Omental fat pad (tissue), 4 donors: ENCODE measurements at places on chromosomes 7 and 10.

DNA sequence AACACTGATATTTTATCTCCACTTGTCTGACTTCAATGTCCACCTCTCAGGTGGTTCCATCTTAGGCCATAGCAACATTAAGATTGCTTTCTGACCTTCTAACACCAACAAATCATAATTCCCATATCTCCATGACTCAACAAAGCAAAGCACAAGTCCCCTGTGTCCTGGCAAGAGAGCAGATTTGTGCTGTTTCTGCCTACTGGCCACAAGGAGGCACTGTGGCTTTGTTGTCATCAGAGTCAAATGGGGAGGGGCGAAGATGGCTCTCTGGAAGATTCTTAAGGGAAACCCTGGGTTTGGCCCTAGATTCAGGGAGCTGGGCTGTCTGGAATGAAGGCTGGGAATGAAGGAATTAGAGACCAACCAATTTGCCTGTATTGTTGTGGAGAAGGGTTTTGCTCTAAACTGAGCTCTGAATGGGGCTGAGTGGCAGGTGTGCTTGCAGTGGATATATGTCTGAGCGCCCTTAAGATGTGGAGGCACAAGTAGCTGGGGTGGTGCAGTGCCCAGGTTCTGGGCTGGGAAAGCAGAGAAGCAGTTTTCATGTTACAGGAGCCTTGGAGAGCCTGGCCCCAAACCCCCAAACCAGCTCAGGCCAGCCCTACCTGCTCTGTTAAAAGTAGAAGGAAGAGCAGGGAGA is 154.8 kb upstream of the PRSS58 start:
- DNase-seq, result no peak

GRCh38 chr10:49739426-49739825 is 22.7 kb downstream of the OGDHL start:
- no peak for DNase-seq

- no peak for DNase-seq
Observed at GRCh38 chr7:20021066-20021465, 196.1 kb downstream of the MACC1 start.

GRCh38 chr7:157874870-157875229 is 538.0 kb downstream of the DNAJB6 start:
- no peak for DNase-seq

- DNase-seq, result no peak
Observed at GRCh38 chr7:4682621-4683042, 537 bp downstream of the FOXK1 start.

DNA sequence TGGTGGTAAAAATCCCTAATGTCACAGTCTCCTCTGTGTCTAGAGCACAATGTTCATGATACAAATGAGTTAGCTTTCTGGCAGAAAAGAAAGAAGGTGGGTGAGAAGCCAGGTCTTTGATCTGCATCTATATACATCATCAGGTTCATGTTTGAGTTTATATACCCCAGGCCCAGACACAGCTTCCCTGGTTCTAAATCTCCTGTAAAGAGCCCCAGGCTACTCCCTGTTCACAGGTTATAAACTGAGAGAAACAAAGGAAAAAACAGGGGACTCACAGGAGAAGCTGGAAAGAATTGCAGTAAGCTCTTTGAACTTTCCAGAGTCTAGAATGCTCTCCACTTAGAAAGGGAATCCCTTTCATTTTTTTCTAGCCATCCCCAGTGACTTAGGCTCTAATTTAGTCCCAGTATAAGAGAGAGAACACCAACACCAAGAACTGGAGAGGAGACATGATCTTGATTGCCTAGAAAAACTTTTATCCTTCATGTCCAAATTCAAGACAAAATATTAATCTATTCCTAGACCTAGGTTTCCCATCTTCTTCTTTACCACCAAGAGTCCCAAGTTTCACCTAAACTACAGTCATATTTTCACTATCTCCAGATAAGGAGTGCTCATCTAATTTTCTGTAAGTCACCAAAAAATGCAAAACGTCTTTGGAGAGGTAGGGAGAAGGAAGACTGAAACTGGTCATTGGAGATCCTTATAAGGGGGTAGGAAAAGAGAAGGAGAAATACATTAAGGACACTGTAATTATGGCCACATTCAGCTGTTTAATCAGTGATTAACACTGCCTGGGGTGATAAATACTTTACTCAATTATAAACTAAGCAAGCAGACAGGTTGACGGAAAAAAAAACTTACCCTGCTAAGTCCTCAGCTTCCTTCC is 469 bp downstream of the MSS51 start:
- DNase-seq, result no peak

- no peak for DNase-seq
Observed at GRCh38 chr10:116815641-116816415, 33.5 kb upstream of the ENO4 start.

DNA sequence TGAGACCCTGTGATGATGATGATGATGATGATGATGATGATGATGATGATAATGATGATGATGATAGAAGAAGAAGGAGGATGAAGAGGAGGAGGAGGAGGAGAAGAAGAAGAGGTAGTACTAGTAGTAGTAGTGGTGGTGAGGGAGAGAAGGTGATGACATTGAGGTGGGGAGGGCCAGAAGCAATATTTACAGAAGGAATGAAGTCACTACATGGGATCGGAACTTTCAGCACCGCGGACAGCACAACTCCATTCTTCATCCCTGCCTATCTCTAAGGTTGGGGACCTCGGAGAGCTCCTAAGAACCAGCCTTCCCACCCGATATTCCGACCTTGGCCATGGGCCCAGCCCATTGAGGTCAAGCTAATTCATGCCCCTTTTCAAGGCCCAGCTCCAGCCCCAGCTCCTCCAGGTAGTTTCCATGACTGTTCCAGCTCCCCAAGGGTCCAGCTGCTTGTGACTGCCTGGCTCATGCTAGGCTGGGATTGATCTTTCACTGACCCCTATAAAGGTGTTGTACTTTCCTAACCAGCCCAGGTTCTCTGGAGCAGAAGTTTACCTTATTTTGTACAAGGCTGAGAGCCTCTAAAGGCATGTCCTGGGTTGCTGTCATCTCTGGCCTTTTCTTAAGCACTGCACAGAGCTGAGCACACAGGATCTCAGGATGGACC is 10.3 kb downstream of the CRHR2 start:
- DNase-seq, result no peak

GRCh38 chr7:159310457-159311171 is 165.9 kb upstream of the VIPR2 start:
- DNase-seq, result no peak

- DNase-seq, result no peak
Observed at GRCh38 chr10:48470893-48471805, 133.7 kb downstream of the ARHGAP22 start.

DNA sequence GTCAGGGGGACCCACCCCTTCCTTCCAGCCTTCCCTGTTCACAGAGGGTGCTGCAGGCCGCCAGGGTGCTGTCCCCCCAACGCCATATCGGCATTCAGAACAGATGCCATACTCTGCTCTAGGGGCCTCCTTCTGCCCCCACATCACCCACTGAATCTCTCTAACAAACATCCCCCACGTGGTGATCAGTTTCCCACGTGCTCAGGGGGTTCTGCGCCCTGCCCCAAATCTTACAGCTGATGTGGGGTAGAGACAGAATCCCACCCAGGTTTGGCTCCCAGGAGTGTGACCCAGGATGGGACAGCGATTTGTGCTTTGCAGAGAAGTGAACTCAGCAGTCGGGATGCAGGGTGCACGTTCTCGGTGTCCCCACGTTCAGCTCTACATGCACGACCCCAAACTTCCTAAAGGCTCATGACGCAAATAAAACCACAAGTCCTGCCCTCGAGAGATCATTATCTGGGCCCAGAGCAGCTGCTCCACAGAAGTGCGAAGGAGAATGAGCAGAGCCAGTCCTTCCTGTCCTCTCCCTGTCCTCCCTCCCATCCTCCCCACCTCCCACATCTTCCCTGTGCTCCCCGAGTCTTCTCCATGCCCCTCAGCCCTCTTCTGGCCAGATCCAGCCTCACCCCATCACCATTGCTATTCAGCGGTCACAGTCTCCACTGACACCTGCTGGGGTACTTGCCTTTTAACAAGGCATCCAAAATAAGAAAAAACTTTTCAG is 423.4 kb downstream of the DNAJB6 start:
- DNase-seq, result no peak
